ENCODE measurements at places on chromosomes 7 and 10.

- DNase-seq: no peak
These were observed 43.5 kb downstream of the PRTFDC1 start for GRCh38 chr10:24908793-24909423.

GRCh38 chr10:28566458-28567015 lies 33.6 kb downstream of the WAC start:
- DNase-seq: no peak

DNA sequence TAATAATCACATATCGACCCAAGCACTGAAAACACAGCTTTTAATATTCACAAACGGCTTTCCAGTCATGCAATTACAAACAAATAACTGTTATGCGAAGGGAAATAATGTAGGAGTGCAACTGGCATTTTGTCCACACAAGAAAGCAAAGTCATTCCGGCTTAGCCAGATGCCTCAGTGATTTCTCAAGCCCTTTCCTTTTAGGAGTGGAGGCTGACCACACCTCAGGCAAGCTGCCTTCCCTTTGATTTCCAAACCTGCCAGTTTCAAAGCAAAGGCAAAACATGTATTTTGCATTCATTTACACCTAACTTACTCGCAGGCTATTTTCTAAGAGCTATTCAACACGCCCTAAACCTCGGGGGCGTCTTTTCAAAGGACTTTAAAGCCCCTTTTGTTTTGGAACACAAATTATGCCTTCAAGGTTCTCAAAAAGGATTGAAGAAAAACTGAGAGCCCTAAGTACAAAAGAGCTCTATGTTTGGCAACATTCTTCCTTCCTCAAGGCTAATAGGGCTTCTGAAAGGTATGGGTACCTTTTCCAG lies 109.6 kb downstream of the CPXM2 start:
- DNase-seq: no peak

- no peak for DNase-seq
These were observed 4.9 kb upstream of the GJD4 start for GRCh38 chr10:35600193-35600592.

GRCh38 chr10:122725768-122726167 lies 26.1 kb upstream of the C10orf120 start:
- no peak for DNase-seq

- DNase-seq: no peak
These were observed 733 bp downstream of the PRKCQ start for GRCh38 chr10:6579183-6579903.

- DNase-seq: no peak
These were observed 25.5 kb upstream of the TRIL start for GRCh38 chr7:28983396-28984190.

- no peak for DNase-seq
These were observed 14.2 kb downstream of the DDX56 start for GRCh38 chr7:44559485-44559884.
